ENCODE measurements at places on chromosomes 4 and X.

DNA sequence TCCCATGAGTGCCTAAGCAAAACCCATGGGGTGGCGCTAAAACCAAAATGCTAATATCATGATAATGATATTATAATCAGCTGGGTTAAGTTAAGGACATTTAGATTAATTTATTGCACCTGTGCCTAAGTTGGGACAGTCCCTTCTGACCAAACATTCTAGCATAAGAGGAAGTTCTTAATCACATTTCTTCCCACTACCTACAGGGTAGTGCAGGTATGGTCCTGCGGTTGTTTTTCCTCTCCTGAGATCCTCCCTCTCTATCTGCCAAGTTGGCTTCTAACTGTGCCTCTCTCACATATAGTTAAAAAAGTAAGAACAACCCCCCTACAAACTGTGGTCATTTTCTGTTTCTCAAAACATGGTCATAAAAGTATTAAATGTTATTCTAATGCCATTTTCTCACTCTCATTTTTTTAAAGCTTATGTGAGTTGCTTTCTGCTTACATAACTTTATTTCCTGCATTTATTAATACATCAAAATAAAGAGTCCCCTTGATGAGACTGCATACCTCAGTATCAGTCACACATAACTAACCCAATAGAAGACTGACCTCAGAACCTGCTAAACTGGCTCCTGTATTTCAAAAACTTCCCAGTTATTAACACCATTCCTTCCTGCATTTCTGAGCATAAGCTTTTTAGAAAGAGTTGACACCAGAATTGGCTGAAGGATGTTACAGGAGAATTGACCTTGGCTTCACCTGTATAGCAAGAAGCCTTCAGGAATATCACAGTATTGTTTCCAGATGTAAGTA lies 1332.5 kb downstream of the FSTL5 start:
- DNase-seq, result no peak

GRCh38 chr4:128393101-128393704 lies 105.6 kb upstream of the PGRMC2 start:
- peak; percentile 54 for DNase-seq

DNA sequence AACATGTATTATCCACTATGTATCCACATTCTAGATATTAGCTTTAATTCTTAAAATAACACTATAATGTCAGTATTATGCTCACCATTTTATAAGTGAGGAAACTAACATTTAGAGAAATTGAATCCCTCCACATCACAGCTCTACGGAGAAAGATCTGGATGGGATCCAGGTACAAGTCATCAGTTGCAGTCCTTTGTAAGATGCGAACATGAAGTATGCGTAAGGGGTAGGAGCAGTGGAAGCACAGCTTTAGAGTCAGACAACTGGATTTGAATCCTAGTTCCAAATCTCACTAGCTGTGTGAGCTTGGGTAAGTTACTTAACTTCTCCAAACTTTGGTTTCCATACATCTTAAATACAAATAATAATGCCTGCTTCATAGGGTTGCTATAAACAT lies 162.5 kb downstream of the ATP10D start:
- no peak for DNase-seq

DNA sequence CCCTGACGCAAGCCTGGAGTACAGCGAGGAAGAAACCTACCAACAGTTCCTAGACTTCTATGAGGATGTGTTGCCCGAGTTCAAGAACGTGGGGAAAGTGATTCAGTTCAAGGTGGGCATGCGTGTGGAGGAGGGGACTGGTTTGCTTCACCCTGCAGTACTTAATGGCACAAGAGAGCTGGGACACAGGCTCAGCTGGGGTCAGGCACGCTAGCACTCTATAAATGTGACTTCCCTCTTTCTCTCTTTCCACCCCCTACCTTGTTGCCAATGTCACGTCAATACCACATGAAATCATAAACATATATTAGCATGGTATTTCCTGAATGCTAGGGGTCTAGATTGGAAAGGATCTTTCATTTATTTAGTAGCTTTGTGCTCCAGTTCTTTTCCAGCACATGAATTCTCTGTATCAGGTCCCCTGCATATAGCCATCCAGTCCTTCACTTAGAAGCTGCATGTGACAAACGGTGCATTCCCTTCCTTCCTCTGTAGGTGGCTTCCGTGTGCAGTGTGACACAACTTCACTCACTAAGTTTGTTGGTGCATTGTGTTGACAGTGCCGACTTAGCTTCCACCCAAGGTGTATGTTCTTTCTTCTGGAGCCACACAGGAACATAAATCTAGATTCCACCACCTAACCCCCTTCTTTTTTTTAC lies 25.6 kb downstream of the ZRSR2 start:
- DNase-seq, result peak; percentile 35

- DNase-seq, result no peak
Observed at GRCh38 chr4:185956544-185956940, 112.4 kb upstream of the TLR3 start.

GRCh38 chrX:42090395-42090794 lies 167.0 kb upstream of the CASK start:
- DNase-seq, result no peak

DNA sequence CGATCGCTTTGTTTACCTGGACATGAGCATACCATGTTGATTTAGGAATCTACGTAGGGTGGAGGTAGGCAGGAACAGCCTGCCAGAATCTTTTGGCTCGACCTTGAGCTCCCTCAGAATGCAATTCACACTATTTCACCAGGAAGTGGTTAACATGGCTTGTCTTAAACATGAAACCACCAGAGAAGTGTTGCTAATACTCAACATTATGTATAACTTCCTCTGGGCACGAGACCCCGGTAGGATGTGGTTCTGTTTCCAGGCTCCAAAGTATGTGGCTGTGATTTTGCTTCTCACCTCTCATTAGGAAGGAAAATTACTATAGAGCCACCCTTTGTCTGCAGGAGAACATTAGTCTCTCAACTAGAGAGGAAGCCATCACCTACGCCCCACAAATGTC lies 59.0 kb upstream of the VCX3B start:
- no peak for DNase-seq

DNA sequence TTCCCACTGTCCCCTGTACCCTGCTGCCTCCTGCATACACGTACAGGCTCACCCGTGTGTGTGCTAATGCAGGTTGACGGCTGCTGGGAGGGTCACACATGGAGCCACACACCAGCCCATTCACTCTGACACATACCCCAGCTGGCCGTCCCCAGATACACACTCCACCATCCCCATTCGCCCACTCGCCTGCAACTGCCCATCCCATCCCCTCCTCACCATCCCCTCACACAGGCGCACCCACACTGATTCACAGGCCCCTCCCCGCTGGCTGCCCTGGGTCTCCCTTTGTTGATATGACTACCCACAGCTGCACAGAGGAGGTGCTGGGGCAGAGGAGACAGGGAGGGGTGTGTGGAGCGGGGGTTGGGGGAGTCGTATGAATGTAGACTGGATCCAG lies 25.7 kb downstream of the PJA1 start:
- no peak for DNase-seq

- no peak for DNase-seq
Observed at GRCh38 chr4:13836946-13837912, 209.7 kb upstream of the BOD1L1 start.

Data from NCI-H1417 (cell line).